ENCODE measurements at places on chromosomes 1 and 21.
A peak's percentile ranks its signal among the peaks of the same experiment; 100 is the strongest.

DNA sequence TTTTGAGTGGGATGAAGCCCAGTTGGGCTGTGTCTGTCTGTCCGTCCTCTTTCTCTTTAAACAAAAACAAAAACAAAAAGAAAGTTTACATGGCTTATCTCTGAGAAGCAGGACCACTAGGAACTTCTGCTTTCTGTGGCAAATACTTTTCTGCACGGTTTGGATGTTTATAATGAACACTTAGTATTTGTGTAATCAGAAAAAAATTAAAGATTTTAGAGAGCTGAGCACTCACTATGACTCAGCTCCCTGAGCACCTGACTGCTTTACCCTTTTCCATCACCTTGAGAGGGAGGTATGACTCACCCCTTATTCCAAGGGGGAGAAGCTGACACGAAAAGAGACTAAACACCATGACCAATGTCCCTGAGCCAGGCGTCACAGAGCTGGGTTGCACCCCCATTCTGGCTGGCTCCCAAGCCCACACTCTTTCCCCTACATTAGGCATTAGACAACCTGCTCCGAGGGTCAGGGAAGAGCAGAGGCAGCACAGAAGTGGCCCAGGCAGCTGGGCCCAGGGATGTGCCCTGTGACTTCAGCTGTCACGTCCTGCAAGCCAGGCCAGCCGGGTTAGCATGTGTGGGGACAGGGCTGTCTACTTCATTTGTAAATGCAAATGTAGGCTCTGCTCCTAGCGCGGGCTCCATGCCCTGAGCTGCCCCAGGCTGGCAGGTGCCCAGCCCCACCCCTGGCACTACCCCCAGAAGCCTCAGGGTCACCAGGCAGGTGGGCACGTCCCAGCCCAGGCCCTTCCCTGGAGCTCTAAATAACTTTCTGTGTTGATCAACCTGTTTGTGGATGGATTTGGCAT lies 30.4 kb downstream of the RAP1GAP start:
- DNase-seq, result no peak

GRCh38 chr21:33767236-33767635 lies 124.9 kb downstream of the ITSN1 start:
- DNase-seq, result peak; percentile 40

DNA sequence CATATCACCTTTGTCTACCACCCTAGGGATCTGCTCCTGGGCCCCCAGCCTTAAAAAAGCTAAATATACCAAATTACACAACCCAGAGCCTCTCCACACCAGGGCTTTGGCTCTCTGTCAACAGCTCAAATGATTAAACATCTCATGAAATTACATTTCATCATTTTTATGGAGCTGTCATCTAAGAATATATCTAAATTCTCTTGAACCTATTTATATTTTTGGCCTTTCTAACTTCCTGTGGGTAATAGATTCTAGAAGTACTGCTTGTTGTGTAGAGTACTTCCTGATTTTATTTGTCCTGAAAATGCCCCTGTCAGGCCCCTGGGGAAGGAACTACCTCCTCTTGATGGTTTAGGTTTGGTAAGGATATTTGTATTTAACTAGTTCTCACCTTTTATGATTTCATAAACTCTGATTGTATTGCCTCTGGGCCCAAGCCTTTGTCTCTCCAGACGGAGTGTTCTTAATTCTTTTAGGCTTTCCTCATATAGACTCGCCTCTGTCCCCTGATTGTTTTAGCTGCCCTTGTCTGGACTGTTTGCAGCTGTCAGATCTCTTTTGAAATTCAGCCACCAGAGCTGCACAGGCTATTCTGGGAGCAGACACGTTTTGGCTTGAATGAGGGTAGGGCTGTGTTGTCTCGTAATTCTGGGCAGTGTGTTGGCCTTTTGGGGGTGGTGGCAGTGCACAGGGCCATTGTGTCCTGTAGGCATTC lies 16.6 kb downstream of the MYOG start:
- peak; percentile 32 for DNase-seq

DNA sequence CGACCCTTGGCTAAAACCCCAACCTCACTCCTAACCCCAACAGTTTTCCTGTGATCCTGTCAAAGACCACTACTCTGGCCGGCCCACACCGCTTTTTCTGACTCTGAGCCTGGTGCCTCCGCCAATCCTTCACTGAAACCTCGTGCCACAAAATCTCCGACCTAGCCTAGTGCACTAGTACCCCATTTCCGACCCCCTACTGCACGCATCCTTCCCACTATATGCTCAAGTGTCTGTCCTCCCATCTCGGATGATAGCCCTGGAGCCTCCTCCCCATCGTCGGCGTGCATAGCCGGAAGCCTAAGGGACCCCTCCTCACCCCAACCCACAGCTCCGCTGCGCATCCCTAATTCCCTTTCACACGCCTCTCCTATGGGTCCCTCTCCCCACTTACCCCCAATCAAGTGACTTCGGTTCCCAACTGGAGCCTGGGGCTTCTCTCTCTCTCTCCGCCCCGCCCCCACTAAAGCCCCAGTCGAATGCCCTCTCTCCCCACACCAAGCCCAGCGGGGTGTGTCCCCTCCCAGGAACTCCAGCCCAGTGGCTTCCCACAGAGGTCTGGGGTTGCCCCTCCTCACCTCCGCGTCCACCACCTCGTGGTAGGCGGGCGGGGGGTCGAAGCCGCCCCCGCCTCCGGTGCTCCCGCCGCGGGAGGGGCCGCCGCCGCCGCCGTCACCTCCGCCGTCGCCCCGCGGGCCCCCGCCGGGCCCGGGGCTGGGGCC lies 791 bp downstream of the USP24 start:
- DNase-seq, result peak; percentile 63

DNA sequence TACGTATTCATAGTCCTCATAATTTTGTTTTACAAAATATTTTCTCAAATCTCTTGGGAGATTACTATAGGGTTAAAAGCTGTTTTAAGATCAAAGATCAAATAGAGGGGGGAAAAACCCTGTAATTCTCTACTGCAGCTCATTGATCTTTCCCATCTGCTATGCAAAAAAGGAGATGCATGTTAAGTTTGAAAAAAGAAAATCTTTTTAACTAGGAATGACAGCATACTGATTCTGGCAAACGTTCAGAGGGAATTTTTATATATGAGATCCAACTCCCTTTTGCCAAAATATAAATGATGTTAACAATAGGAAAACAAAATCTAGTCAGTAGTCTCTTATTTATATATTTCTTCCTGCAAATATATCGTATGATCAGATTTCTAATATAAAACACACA lies 69.1 kb downstream of the SMYD3 start:
- DNase-seq, result no peak

- DNase-seq, result no peak
Observed at GRCh38 chr1:61130338-61131000, 48.1 kb downstream of the NFIA start.

DNA sequence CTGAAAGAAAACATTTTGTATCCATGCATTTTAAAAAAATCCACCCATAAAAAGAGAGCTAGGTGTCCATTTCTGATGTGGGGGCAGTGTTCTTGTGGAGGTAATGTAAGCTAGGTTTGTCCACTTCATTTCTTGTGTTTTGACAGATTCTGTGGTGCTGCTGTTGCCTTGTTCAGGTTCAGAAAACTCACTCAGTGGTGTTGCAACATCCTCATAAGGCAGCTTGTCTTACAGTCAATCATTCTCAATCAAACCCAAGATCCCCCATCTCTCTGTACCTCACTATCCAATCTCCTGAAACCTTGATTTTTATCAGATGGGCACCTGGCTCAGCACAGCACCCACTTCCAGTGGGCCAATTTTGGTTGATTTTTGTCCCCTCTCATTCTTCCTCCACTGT lies 94.1 kb downstream of the TENT5C start:
- DNase-seq, result no peak

DNA sequence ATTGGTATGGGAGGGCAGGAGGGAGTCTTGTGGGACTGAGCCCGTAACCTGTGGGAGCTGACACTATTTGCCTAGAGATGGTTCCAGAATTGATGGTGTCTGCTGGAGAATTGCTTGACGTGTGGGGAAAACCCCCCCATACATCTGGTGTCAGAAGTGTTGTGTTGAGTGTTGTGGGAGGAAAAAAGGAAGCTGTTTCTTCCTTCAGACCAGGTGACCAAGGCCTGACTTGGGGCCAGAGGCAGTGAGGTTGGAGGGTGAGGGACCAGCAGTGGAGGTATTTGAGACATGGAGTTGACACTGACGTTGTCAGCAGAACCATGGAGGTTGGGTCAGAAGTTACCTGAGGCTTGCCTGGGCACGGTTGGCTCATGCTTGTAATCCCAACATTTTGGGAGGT lies 8.3 kb downstream of the SHISAL2A start:
- DNase-seq, result no peak

GRCh38 chr1:44025816-44026215 lies 5.4 kb downstream of the SLC6A9 start:
- DNase-seq, result no peak

DNA sequence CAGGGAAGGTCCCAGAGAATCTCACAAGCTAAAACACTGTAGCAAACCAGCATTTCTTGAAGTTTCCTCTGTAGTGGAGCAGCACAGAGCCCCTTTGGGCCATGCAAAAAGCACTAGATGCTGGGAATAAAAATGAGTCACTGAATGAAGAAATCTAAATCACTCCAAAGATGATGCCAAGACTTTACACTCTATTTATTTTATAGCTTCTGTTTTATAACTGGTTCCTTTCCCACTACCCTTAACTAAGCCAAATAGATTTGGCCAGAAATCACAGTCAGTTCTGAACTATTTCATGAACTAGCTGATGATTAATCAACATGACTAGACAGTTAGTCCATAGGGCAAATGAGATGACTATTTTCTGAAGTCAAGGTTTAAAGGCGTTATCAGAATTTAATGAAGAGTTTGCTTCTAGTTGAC lies 89.5 kb downstream of the SCMH1 start:
- DNase-seq, result peak; percentile 68

DNA sequence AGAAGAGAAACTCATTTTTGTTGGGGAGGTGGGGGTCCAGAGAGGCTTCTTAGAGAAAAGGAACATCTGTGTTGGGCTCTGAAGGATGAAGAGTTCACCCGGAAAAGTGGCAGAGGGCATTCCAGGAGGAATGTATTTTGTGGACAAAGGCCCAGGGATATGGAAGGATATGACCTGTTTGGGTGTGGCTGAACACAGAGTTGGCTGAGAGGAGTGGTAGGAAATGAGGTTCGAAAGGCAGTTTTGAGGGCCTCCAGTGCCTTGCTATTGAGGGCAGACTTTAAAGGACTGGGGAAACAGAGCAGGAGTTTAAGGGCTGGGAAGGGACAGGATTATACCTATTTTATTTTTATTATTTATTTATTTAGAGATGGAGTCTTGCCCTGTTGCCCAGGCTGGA lies 27.3 kb upstream of the WASF2 start:
- no peak for DNase-seq
